Upper lobe of left lung (tissue), 6 donors: ENCODE measurements at places on chromosomes 11 and 22.

- H3K27ac ChIP-seq: peak overlapping the region; percentile 18
- peaks cover 15% of the 10 kb centered on the region for H3K4me1 ChIP-seq
- DNase-seq: no peak
- no peaks in the 10 kb centered on the region for H3K27me3 ChIP-seq
- H3K4me3 ChIP-seq: no peak overlapping the region
- peaks cover 21% of the 10 kb centered on the region for H3K36me3 ChIP-seq
These were observed 18.3 kb upstream of the MICALL1 start for GRCh38 chr22:37887584-37888378.

DNA sequence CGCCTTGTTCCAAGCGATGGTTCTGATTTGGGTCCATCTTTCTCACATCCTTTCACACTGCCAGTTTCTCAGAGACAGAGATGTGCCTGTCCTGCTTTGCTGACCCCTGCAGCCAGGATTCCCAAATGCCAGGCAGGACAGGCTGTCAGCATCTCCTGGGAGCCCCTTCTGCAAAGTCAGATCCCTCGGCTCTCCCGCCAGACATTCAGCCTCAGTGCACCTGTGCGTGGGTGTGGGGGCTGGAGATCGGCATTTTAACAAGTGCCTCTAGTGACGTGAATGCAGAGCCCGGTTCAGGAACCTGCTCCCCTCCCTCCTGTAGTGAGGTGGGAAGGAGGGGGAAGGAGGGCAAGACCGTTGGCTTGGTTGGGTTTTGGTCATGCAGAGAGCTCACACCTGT, 108.9 kb upstream of the FGF3 start:
- H3K4me1 ChIP-seq: peaks cover 4% of the 10 kb centered on the region
- no peaks in the 10 kb centered on the region for H3K36me3 ChIP-seq
- DNase-seq: no peak
- no peaks in the 10 kb centered on the region for H3K27me3 ChIP-seq
- H3K27ac ChIP-seq: no peak overlapping the region

GRCh38 chr11:129061492-129062230, 119.0 kb upstream of the TP53AIP1 start:
- H3K27ac ChIP-seq: no peak overlapping the region
- H3K27me3 ChIP-seq: no peaks in the 10 kb centered on the region
- H3K4me1 ChIP-seq: no peaks in the 10 kb centered on the region
- H3K36me3 ChIP-seq: no peaks in the 10 kb centered on the region
- DNase-seq: no peak
- no peak overlapping the region for H3K4me3 ChIP-seq

GRCh38 chr11:134818516-134818915, 406.5 kb upstream of the B3GAT1 start:
- H3K27ac ChIP-seq: no peak overlapping the region
- H3K4me1 ChIP-seq: no peaks in the 10 kb centered on the region
- H3K4me3 ChIP-seq: no peak overlapping the region
- no peaks in the 10 kb centered on the region for H3K36me3 ChIP-seq

- H3K27ac ChIP-seq: no peak overlapping the region
- H3K4me3 ChIP-seq: no peak overlapping the region
- H3K36me3 ChIP-seq: no peaks in the 10 kb centered on the region
These were observed 19.8 kb upstream of the FJX1 start for GRCh38 chr11:35598254-35599125.

GRCh38 chr11:66856496-66857233, at the start of gene LRFN4:
Gene LRFN4 (plus strand): TSS chr11:66857064. CDS start chr11:66857745, 681 bp downstream.
- peak within 1 kb of the TSS; percentile 91 for H3K27ac ChIP-seq
- H3K27me3 ChIP-seq: no peaks in the 10 kb centered on the region
- H3K36me3 ChIP-seq: no peaks in the 10 kb centered on the region
- peaks cover 8% of the 10 kb centered on the region for H3K4me1 ChIP-seq
- peak within 1 kb of the TSS; percentile 81 for H3K4me3 ChIP-seq
- DNase-seq: no peak

- peaks cover 14% of the 10 kb centered on the region for H3K4me1 ChIP-seq
- H3K27me3 ChIP-seq: no peaks in the 10 kb centered on the region
- no peak overlapping the region for H3K27ac ChIP-seq
- peak overlapping the region; percentile 58 for H3K4me3 ChIP-seq
- H3K36me3 ChIP-seq: no peaks in the 10 kb centered on the region
These were observed 898 bp downstream of the ZNF215 start for GRCh38 chr11:6927030-6927617.

- no peak overlapping the region for H3K4me3 ChIP-seq
- peaks cover 3% of the 10 kb centered on the region for H3K36me3 ChIP-seq
- no peaks in the 10 kb centered on the region for H3K27me3 ChIP-seq
- H3K27ac ChIP-seq: peak overlapping the region; percentile 85
These were observed 18.6 kb downstream of the TBC1D10A start for GRCh38 chr22:30308093-30308492.

DNA sequence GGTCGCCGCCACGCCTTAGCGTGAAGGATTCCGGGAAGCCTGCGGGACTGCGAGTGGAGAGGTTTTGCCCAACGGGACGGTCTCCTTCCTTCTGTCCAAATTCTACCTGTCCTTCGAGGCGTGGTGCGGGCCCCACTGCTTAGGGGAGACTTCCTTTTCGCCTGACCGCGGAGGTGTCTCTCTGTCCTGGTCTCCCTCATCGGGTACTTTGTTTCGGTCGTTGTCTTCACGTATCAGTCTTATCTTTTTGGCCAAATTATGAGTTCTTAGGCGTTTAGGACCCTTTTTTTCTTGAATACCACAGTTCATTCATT, 388 bp downstream of the HINFP start:
- no peak for DNase-seq
- H3K36me3 ChIP-seq: no peaks in the 10 kb centered on the region
- peak overlapping the region; percentile 85 for H3K27ac ChIP-seq
- H3K4me1 ChIP-seq: peaks cover 25% of the 10 kb centered on the region
- no peaks in the 10 kb centered on the region for H3K27me3 ChIP-seq

GRCh38 chr11:107561688-107562087, 3.8 kb downstream of the ALKBH8 start:
- H3K4me3 ChIP-seq: no peak overlapping the region
- no peak for DNase-seq
- H3K27me3 ChIP-seq: no peaks in the 10 kb centered on the region
- no peak overlapping the region for H3K27ac ChIP-seq

DNA sequence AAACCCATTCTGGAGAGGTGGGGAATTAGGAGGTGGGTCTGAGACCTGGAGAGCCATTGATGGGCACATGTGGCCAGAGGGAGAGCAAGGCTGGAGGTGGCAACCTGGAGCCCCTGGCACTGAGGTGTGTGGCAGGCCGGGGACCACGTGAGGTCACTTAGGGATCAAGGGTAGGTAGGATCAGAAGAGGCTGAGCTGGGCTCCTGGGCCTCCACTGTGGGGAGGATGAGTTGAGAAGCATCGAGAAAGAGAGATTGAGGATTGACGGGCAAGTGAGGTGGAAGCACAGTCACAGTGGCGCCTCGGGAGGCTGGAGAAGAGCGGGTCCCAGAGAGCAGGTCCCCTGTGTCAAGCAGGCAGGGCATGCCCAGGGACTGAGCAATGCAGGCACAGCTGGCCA, 4.1 kb downstream of the GNAZ start:
- H3K4me3 ChIP-seq: no peak overlapping the region
- peaks cover 23% of the 10 kb centered on the region for H3K4me1 ChIP-seq
- no peaks in the 10 kb centered on the region for H3K27me3 ChIP-seq
- DNase-seq: no peak
- H3K27ac ChIP-seq: no peak overlapping the region

DNA sequence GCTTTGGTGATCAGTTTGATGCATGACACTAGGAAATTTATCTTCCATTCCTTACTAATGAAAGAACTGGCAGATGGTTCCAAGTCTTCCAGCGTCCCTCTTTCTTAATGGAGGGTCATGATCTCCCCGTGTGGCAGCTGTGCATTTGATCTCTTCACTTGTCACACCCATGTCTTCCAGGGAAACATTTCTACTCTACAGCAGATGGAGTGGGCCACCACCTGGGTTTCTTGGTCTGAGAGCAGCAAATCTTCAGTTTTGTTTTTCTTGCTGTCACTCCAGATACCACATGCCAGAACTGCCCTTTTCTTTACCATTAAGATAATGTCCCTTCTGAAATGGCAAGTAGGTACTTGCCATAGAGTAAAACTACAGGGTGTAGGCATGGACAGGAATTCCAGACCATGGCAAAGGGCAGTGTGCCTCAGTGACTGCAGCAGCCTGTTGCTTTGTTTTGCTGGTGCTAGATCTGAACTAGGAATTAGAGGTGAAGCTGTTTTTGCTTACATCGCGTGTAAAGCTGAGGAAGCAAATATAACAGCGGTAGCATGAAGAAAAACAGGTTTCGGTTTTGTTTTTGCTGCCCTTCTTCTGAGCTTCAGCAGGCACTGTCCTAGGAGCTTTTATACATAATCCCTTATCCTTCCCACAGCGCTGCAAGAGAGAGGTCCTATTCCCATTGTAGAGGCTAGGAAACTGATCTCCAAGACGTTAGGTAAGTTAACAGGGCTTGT, 20.7 kb upstream of the C11orf96 start:
- H3K27me3 ChIP-seq: no peaks in the 10 kb centered on the region
- H3K27ac ChIP-seq: peak overlapping the region; percentile 81
- H3K4me3 ChIP-seq: no peak overlapping the region
- peaks cover 34% of the 10 kb centered on the region for H3K4me1 ChIP-seq
- H3K36me3 ChIP-seq: peaks cover 33% of the 10 kb centered on the region
- no peak for DNase-seq

- no peak overlapping the region for H3K4me3 ChIP-seq
- DNase-seq: peak; percentile 88
- peaks cover 45% of the 10 kb centered on the region for H3K4me1 ChIP-seq
- H3K27me3 ChIP-seq: no peaks in the 10 kb centered on the region
- peak overlapping the region; percentile 70 for H3K27ac ChIP-seq
These were observed 10.7 kb downstream of the STIM1 start for GRCh38 chr11:3866206-3866605.

GRCh38 chr11:32109138-32109537, 18.3 kb downstream of the RCN1 start:
- DNase-seq: no peak
- peaks cover 9% of the 10 kb centered on the region for H3K36me3 ChIP-seq
- no peaks in the 10 kb centered on the region for H3K4me1 ChIP-seq
- no peaks in the 10 kb centered on the region for H3K27me3 ChIP-seq
- H3K4me3 ChIP-seq: no peak overlapping the region

GRCh38 chr22:50699756-50700386, 27.2 kb downstream of the SHANK3 start:
- no peak overlapping the region for H3K4me3 ChIP-seq
- peaks cover 42% of the 10 kb centered on the region for H3K4me1 ChIP-seq
- H3K27ac ChIP-seq: peak overlapping the region; percentile 12
- no peaks in the 10 kb centered on the region for H3K27me3 ChIP-seq
- DNase-seq: no peak

DNA sequence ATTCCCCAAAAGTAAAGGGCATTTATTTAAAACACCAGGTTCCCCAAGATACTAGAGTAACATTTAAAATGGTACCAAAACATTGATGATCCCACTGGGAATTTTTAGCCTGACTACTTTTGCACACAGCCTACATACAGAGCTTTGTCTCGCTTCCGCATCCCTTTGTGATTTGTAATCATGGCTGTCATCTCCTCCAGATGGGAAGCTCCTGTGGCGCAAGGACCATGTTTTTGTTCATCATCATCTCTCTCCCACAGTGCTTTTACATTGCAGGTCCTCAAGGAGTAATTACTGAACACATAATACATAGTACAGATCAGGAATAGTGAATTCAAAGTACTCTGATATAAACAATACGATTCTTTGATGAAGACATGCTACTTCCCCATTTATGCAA, 231.2 kb upstream of the MTNR1B start:
- H3K4me3 ChIP-seq: no peak overlapping the region
- DNase-seq: no peak
- no peaks in the 10 kb centered on the region for H3K27me3 ChIP-seq
- no peaks in the 10 kb centered on the region for H3K36me3 ChIP-seq

DNA sequence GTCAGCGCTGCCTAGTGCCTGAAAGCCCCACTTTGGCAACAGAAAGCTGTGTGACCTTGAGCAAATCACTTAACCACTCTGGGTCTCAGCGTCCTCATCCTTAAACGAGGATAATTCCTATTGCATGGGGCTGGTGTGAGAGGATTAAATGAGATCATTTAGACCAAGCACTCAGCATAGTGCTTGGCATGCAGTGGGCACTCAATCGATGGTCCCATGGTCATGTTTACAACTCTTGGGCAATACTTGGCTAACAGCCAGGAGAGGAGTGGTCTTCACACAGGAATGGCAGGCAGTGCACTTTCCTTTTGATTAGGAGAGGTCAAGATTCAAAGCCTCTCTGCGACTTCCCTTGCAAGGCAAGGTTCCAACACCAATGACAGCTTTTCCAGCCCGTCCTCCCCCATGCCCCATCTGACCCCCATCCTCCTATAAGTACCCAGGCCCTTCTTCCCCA, 14.1 kb downstream of the TNKS1BP1 start:
- no peak for DNase-seq
- H3K27ac ChIP-seq: peak overlapping the region; percentile 94
- H3K27me3 ChIP-seq: no peaks in the 10 kb centered on the region
- H3K36me3 ChIP-seq: peaks cover 64% of the 10 kb centered on the region

- no peaks in the 10 kb centered on the region for H3K36me3 ChIP-seq
- H3K27me3 ChIP-seq: no peaks in the 10 kb centered on the region
- DNase-seq: no peak
- H3K27ac ChIP-seq: no peak overlapping the region
- no peaks in the 10 kb centered on the region for H3K4me1 ChIP-seq
These were observed 87.9 kb downstream of the OSBP2 start for GRCh38 chr22:30782613-30783012.

DNA sequence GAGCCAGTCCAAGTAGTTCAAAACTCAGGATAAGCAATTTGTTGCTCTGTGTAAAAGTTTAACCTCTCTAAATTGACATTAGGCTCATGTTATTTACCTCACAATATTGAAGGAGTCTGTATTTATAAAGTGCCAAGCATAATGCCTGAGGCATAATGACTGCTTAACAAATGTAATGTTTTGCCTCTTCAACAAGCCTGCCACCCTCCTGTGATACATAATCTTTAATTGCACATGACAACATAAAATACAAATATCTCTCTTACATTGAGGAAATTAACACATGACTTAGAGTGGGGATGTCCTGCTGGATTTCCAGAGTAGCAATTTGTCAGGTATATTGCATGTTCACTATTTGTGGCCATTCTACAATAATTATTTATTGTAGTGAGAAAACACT, 469.2 kb upstream of the ANO5 start:
- no peaks in the 10 kb centered on the region for H3K36me3 ChIP-seq
- H3K27ac ChIP-seq: no peak overlapping the region
- H3K4me1 ChIP-seq: no peaks in the 10 kb centered on the region

DNA sequence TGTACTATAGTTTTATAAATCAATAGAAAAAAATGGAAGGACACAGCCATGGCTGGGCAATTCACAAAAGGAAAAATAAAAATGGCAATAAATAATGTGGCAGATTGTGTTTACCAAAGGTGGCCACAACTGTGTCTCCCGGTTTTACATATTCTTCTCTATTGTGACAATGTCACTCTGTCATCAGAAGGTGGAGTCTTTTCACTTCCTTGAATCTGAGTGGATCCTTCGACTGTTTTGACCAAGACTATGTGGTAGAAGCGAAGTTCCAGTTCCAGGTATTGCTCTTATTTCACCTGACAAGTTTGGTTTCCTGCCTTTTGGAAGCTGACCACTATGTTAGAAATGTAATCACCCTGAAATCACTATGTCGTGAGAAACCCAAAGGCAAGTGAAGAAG, 31.0 kb upstream of the HSD17B12 start:
- no peaks in the 10 kb centered on the region for H3K27me3 ChIP-seq
- no peak overlapping the region for H3K4me3 ChIP-seq
- no peak overlapping the region for H3K27ac ChIP-seq
- no peak for DNase-seq

GRCh38 chr11:60993615-60994014, 22.1 kb downstream of the CD6 start:
- no peaks in the 10 kb centered on the region for H3K36me3 ChIP-seq
- H3K27ac ChIP-seq: no peak overlapping the region
- H3K27me3 ChIP-seq: no peaks in the 10 kb centered on the region

GRCh38 chr22:49469896-49470740, 357.6 kb downstream of the BRD1 start:
- no peaks in the 10 kb centered on the region for H3K4me1 ChIP-seq
- no peaks in the 10 kb centered on the region for H3K36me3 ChIP-seq
- no peak for DNase-seq
- no peak overlapping the region for H3K27ac ChIP-seq
- H3K4me3 ChIP-seq: no peak overlapping the region
